Activated CD8-positive, alpha-beta memory T cell treated with anti-CD3 and anti-CD28 coated beads for 1 hour (primary cell): ENCODE measurements at places on chromosomes 7 and 10.
A peak's percentile ranks its signal among the peaks of the same experiment; 100 is the strongest.

- DNase-seq = no peak
Measured at GRCh38 chr10:117541405-117541908, 1.1 kb upstream of the EMX2 start.

DNA sequence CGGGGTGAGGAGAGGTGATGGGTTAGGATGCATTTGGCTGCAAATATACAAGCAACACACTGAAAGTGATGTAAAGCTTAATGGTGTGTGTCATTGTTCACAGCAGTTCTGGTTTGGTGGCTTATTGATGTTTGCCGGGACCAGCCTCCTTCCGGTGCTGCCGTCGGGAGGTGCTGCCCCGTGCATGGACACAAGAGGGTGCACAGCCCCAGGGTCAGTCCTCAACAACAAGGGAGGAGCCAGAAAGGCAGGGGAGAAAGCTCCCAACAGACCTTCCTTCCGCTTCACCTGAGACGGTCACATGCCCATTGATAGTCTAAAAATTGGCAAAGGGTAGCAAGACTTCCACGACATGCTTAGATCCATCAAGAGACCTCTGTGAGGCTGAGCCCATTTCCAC is 9.5 kb downstream of the RNF32 start:
- DNase-seq = no peak

- DNase-seq = no peak
Measured at GRCh38 chr7:117190104-117190503, 132.8 kb downstream of the WNT2 start.

GRCh38 chr7:21146642-21147423 is 281.1 kb upstream of the SP4 start:
- no peak for DNase-seq

- DNase-seq = no peak
Measured at GRCh38 chr10:113108194-113108835, 158.3 kb downstream of the TCF7L2 start.

- DNase-seq = peak; percentile 22
Measured at GRCh38 chr7:142557971-142558582, 191.2 kb upstream of the PRSS1 start.

DNA sequence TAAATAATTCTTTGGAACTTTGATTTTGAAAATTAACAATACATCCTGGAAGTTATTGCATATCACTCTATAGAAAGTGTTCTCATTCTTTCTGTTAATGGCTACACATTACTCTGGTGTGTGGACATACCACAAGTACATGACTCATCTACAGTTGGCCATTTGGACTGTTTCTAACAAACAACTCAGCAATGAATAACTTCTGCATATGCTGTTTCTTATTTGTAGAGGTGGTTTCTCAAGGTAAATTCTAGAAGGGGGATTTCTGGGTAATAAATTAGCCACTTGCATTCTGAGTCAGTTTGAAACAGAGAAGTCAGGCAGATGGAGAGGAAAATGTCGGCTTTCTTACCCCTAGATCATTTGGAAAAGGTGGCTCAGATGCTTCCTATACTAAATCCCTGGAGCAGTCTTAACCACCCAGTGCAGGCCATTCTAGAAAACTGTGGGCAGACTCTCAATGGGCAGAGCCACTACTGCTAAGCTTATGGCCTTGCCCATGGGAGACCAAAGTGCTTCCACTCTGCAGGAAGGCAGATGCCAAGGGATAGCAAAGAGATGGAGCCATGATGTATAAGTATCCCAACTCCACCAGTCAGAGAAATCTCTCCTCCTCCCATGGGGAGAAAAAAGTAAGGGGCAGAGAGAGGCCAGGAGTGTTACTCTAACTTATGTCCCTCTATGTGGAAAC is 194.0 kb upstream of the PLPP4 start:
- no peak for DNase-seq

- no peak for DNase-seq
Measured at GRCh38 chr7:15688911-15689310, 2.4 kb upstream of the MEOX2 start.

- no peak for DNase-seq
Measured at GRCh38 chr7:99126921-99127553, 16.9 kb downstream of the SMURF1 start.

- no peak for DNase-seq
Measured at GRCh38 chr7:30223896-30224295, 60.5 kb upstream of the ZNRF2 start.

DNA sequence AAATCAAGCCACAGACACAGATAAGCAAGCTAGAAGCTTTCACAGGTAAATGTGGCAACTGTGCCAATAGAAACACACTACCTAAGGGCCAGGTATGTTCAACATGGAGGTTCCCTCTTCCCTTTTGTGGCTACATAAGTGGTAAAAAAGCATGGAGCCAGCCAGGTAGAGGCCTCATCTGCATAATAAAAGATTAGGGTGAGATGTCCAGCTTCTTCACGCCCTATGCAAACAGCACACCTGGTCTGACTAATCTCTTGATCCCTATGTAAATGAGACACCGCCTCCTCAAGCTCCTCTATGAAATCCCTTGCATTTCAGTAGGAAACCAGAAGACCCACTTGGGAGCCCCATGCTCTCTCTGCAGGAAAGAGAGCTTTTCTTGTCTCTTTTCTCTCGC is 282.2 kb downstream of the NEBL start:
- DNase-seq = no peak

DNA sequence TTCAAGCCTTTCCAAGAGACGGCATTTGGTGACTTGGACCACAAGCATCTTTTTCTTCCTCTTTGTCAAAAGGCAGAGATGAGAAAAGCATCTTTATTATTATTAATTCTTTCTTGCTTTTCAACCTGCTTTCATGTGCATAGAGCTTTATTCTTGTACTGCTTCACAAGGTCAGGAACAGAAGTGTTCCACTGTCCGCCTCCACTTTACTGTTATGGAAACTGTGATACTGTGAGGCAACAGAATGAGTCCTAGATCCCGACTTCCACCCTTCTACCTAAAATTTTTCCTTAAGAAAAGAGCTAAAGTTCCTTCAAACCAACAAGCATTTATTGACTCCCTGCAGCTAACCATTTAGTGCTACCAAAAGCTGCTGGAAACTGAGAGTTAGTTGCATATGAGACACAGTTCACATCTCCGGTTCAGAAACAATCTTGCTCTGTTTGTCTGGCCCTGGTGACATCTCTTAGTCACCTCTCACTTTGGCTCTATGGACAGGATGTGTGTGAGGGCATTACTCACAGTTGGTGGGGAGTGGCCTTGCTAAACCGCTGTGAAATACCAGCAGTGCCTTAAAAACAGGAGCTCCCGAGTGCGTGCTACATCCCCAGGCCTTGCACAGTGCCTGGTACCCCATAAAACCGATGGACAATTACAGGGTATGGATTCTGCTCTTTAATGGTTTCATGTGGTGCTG is 77.1 kb upstream of the TRIL start:
- no peak for DNase-seq

GRCh38 chr10:113293167-113293566 is 259.7 kb upstream of the HABP2 start:
- no peak for DNase-seq

DNA sequence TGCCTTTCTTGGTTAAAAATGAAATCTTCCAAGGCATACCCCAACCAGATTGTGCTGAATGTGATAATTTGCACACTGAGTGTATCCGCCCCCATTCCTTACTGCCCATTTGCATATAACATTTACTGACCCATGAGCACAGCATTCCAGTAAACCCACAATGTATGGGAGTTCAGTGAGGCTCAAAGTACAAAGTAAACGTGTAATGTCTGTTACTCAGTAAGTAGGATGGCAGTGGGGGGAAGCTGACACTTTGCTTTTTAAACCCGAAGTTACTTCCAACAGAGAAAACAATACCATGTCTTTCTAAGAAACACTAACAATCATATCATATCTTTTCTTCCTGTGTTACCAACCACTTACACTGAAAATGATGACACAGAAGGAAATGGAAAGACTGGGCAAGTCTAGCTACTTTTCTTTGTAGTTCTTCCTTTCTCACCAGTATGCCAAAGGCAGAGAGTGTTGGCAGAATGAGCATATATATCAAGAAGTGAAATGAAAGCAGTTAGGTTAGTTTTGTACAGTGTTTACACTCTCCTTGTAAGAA is 27.1 kb upstream of the SOSTDC1 start:
- no peak for DNase-seq

DNA sequence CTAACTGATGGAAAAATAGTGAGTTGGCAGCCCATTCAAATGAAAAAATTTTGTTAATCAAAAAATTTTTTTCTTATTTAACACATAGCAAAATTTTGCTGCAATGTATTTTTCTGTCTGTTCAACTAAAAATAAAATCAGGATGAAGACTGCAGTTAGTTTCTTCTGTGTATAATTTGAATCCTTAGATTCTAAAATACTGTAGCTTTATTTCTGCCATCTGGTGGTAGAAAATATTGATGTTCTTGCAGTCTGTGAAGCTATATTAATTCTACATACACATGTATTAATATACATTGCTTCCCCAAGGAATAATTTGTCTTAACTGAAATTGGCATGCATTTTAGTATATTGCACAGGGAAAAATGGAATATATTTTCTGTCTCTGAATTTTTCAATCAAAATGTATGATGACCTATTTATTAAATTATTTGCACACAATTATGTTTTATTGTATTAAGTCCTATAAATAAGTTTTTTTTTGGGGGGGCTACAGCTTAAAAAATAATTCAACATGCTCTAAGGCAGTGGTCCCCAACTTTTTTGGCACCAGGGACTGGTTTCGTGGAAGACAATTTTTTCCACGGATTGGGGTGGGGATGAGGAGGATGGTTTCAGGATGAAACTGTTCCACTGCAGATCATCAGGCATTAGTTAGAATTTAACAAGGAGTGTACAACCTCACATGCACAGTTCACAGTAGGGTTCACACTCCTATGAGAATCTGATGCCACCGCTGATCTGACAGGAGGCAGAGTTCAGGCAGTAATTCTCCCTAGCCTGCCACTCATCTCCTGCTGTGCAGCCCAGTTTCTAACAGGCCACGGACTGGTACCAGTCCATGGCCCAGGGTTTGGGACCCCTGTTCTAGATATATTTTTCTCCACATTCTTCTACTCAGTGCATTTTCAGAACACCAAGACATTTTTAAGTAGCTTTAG is 119.4 kb downstream of the GNAT3 start:
- no peak for DNase-seq

- no peak for DNase-seq
Measured at GRCh38 chr7:10412422-10413019, 561.2 kb upstream of the PHF14 start.

- DNase-seq = no peak
Measured at GRCh38 chr10:78594559-78595268, 474.1 kb upstream of the ZMIZ1 start.

GRCh38 chr10:89543841-89544240 is 8.4 kb upstream of the SLC16A12 start:
- DNase-seq = no peak

DNA sequence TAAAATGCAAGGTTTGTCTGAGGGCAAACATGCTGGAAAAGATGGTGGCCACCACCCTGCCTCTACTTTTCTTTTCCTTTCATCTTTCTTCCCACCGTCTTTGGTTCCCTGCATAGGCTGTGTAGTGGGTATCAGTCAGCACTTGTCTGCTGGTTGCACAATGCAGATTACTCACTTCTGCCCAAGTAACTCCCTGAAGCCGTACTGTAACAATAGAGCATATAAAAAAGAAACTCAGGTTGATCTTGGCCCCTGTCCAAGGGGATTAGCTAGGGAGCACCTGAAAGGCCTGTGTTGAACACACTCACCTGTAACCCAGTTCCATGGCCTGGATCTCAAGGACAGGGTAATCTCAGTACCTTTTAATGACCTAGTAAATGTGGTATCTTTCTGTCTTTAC is 533.0 kb upstream of the GALNT17 start:
- DNase-seq = no peak

- DNase-seq = no peak
Measured at GRCh38 chr10:126013489-126014281, 117.3 kb downstream of the FANK1 start.

DNA sequence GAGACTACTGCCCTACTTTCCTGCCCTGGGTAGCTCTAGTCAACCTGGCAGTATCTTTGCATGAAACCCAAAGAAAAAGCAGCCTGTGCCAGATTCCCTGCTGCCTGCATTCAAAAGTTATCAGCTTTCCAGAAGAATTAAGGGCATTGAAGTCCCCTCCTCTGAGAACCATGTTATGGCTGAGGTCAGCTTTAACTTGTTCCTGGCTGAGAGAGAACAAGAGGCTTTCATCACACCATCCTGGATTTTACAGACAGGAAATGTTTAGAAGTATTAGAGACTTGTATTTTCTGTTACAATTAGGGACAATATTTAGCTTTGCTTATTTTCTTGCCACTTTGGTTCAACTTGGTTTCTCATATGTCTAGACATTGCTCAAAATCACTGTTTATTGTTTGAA is 238.8 kb downstream of the ARL4A start:
- no peak for DNase-seq

- DNase-seq = no peak
Measured at GRCh38 chr10:10385831-10386230, 631.8 kb upstream of the CELF2 start.

DNA sequence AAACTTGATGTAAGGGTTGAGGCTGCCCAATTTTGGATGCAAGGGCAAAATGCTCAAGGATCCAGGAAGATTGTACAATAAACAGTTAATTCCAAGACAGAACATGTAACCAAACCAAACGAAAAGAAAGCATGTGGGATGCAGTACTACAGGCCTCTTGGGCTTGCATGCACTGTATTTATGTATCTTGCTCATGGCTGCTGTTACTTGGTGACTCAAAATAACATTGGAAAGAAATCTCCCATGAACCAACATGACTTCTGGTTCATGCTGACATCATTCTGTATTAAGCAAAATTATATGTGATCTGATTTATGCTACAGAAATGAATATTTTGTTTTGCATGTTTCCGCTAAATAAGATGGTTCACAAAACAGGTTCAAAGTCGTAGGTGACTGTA is 65.9 kb upstream of the FZD1 start:
- DNase-seq = no peak

GRCh38 chr7:101666741-101667140 is 37.6 kb upstream of the MYL10 start:
- DNase-seq = no peak

- no peak for DNase-seq
Measured at GRCh38 chr7:39130857-39131526, 153.3 kb downstream of the POU6F2 start.

- no peak for DNase-seq
Measured at GRCh38 chr7:45922810-45923209, 1.7 kb upstream of the IGFBP3 start.

GRCh38 chr7:45104844-45105587 is 6.5 kb downstream of the TBRG4 start:
- no peak for DNase-seq

GRCh38 chr10:43931308-43931930 is 282.7 kb upstream of the ZNF32 start:
- no peak for DNase-seq
